ENCODE measurements at places on chromosomes 1 and 21.

DNA sequence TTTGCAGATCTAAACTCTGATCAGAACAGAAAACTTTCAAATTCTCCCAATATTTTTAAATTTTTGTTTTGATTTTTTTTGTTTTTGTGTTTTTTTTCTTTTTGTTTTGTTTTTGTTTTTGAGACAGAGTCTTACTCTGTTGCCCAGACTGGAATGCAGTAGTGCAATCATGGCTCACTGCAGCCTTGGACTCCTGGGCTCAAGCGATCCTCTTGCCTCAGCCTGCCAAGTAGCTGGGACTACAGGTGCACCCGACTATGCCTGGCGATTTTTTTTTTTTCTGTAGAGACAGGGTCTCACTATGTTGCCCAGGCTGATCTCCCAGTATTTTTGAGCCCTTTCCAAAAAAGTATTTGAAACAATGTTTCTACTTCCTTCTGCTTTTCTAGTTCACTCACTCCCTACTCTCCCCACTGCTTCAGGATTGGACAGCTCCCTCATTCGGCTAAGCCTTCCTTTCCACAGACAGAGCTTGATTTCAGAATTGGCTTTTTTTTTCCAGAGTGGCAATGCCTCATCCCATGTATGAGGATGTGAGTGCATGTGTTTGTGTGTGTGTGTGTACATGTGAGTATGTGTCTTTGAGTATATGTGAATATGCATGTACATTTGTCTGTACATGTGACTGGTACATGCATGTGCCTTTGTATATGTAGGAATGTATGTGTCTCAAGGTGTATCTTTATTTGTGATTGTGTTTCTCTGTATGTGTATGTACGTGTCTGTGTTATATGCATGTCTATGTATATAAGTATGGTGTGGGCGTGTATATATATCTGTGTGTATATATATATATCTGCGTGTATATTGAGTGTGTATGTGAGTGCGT, 11.9 kb downstream of the LHX4 start:
- DNase-seq = no peak

GRCh38 chr1:226677027-226678020, 61.8 kb downstream of the ITPKB start:
- peak; percentile 62 for DNase-seq

- no peak for DNase-seq
These were observed 23.1 kb downstream of the EIF2D start for GRCh38 chr1:206589206-206589605.

GRCh38 chr1:239367196-239367810, 19.1 kb upstream of the CHRM3 start:
- no peak for DNase-seq

DNA sequence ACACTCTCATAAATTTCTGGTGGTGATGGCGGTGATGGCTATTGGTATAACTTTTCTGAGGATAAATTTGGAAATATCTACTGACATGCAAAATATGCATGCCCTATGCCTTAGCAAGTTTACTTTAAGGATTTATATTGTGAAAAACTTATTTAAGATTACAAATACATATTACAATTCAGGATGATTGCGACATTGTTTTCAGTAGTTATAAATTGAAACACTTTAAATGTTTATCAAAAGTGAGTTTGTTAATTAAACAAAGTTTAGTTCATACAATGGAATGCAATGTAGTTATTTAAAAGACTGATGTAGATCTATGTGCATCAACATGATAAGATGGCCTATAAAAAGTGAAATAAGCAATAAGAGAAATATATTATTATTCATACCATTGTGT, 331.3 kb upstream of the NR5A2 start:
- no peak for DNase-seq

- DNase-seq = no peak
These were observed 143.2 kb upstream of the BACE2 start for GRCh38 chr21:41024746-41025254.

DNA sequence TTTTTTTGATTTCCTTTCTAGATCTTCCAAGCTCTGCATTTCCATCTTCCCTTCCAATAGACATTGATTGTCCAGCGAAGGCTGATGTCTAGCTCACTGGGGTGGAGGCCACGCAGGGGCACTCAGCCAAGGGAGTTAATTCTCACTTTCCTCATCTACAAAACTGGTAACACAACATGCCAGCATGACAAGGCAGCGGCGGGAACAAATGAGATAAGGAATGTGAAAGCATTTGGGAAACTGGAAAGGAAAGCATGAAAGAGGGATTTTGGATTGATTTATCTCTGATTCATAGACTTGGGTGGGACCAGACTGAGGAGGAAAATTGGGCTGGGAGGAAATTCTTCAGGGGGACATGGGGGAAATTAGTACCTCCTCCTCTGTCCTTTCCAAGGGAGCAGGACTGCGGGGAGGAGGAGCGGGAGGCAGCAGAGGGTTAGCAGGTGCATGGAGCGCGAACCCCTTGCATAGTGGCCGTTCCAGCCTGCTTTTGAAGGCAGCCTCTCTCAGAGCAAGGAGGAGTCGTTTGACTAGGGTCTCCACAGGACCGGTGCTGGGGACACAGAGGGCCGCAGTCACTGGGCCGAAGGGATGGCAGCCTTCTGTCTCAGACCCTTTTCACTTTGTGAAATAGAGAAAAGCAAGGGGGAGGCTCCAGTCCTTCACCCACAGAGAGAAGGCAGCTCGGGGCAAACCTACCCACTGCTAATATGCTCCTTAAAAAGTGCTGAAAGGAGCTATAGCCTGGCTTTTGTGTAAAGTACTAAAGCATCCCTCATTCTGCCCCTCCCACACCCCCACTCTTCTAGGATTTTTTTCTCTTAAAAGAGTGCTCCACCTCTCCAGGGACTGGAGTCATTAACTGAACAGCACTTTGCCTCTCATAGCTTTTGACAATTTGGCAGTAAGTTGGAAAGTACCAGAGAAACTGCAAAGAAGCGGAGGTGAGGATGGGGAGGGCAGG, 89.2 kb downstream of the PLXNA2 start:
- DNase-seq = no peak

DNA sequence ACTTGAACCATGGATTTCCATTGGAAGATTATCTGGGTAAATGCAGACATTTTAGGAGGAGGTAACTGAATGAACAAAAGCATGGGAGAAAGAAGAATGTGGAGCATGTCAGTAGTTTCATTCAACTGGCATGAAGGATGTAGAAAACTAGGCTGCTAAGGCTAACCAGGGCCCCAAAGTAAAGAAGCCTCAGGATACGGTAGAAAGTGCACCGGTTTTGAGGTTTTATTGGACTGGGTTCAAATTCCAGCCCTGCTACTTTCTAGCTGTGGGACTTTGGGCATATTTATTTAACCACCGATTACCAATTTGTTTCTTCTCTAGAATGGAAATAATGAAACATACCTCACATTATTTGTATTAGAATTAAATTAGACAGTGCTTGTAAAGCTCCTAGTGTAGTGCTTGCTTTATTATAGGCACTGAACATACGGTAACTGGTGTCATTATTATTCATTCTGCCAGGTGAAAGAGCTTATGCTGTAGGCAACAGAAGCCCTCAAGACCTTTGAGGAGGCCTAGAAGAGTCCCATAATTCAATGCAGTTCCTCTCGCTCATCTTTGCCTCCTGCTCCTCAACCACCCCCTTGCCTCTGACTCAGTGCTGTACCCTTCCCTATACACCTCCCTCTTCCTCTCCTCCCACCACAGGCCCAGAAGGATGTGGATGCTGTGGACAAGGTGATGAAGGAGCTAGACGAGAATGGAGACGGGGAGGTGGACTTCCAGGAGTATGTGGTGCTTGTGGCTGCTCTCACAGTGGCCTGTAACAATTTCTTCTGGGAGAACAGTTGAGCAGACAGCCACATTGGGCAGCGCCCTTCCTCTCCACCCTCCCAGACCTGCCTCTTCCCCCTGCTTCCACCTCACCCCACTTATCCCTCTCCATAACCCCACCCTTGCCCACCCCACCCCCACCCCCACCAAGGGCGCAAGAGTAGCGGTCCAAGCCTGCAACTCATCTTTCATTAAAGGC, 2.5 kb upstream of the CHTOP start:
- no peak for DNase-seq

DNA sequence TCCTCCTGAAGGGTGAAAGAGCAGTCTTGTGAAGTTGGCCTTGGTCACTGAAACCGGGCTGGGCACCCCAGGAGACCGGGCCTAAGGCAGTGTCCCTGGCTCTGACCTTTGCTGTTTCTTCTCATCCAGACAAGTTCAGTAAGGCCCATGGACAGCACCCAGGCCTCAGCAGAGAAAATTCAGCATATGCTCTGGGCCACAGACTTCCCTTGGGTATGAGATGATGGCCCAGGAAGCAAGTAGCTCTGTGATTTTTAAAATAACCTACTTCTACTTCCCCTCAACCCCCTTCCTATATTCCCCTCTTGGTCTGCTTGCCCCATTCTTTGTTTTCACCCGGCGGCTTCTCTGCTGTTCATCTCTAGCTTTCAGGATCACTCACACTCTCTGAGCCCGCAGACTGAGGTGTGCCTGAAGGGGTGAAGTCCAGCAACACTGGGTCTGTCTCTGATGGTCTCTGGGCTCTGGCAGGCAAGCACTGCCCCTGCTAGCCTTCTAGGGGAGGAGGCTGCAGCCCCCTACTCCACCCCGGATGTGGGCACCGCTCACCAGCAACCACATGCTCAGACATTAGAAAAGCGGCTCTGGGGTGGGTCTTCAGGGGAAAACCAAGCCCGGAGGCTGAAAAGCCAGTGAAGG, 2.9 kb upstream of the GPR25 start:
- DNase-seq = no peak

- no peak for DNase-seq
These were observed 794 bp upstream of the TOR3A start for GRCh38 chr1:179080866-179081686.

DNA sequence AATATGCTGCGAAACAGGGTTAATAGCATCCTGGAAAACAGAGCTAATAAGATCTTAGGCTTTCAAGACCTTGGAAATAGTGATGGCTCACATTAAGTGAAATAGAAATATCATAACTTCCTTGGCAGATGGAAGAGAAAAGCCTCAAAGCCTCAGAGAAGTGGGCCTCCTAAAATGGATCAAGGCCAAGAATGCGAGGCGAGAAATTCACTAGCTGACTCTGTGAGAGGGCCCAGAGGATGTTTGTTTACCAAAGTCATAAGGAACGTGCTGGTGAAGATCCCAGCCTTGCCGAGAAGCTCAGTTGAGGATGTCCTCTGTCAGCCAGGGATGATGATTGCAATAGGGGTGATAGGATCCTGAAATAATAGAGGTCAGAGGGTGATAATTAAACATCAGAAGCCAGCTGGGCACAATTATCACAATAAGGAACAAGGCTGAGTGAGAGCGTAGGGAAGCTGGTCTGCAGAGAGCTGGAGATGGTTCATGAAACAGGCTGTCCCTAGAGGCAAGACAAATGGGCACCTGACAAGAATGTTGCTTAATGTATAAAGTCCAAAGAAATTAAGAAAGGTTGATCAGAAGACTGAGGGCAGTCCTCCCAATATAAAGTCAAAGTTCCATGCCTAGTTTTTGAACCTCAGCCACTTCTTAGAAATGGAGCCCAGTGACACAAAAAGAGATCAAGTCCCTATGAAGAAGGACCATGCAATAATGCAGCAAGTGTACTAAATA, 101.7 kb upstream of the COG2 start:
- no peak for DNase-seq

- no peak for DNase-seq
These were observed 1048.7 kb downstream of the ADGRL2 start for GRCh38 chr1:82849460-82849859.

Measured in substantia nigra (tissue), 51 donors.